ENCODE measurements at places on chromosomes 7 and 10. TPM values are rescaled to one million over a fixed set of nuclear protein-coding genes. Genes with fewer than 3 reads are reported as not detected.

DNA sequence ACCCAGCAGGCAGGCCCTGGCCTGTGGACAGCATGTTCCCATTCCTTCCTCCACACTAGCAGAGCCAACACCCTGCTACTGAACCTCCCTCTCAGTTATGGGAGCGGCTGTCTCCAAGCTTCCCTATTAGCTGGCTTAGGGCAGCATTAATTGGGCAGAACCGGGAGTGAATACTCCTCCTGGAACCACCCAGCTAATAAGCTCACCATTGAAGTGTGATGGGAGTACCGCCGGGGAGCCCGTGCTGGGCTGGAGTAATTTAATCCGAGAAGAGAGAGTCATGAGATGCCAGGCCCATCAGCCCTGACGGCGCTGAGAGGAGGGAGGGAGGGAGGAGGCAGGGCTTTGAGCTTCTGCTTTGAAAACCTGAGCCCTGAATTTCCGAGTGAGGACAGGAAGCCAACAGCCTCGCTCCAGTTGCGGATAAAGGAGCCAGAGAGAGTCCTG lies 31.8 kb upstream of the ELFN1 start:
- H3K4me3 ChIP-seq: no peak overlapping the region
- H3K27me3 ChIP-seq: no peaks in the 10 kb centered on the region
- no peaks in the 10 kb centered on the region for H3K4me1 ChIP-seq

NME8 gene
- total RNA-seq: 1.5 TPM

DNA sequence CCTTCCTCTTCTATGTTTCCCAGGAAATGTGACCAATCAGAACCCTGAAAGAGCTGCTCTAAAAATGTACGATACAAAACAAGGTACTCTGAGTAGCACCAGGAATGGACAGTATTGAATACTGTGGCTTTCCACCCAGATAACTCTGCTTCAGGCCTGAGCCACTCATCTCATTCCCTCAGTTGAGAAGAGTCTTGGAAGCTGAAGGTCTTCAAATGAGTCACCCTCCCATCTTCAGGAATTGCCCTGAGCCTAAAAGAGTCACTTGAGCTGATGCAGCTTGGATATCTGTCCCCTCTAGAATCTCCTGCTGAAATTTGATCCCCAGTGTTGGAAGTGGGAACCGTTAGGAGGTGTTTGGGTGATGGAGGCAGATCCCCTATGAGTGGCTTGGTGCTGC lies 210.4 kb downstream of the DGKI start:
- H3K36me3 ChIP-seq: no peaks in the 10 kb centered on the region
- no peaks in the 10 kb centered on the region for H3K27me3 ChIP-seq
- H3K27ac ChIP-seq: no peak overlapping the region
- H3K4me1 ChIP-seq: peaks cover 4% of the 10 kb centered on the region
- no peak overlapping the region for H3K4me3 ChIP-seq

CCL24 gene
- not detected for total RNA-seq

GRCh38 chr7:99193527-99194220 lies 14.2 kb downstream of the KPNA7 start:
- no peak for DNase-seq
- peaks cover 12% of the 10 kb centered on the region for H3K4me1 ChIP-seq
- no peaks in the 10 kb centered on the region for H3K27me3 ChIP-seq
- no peak overlapping the region for H3K27ac ChIP-seq

DNA sequence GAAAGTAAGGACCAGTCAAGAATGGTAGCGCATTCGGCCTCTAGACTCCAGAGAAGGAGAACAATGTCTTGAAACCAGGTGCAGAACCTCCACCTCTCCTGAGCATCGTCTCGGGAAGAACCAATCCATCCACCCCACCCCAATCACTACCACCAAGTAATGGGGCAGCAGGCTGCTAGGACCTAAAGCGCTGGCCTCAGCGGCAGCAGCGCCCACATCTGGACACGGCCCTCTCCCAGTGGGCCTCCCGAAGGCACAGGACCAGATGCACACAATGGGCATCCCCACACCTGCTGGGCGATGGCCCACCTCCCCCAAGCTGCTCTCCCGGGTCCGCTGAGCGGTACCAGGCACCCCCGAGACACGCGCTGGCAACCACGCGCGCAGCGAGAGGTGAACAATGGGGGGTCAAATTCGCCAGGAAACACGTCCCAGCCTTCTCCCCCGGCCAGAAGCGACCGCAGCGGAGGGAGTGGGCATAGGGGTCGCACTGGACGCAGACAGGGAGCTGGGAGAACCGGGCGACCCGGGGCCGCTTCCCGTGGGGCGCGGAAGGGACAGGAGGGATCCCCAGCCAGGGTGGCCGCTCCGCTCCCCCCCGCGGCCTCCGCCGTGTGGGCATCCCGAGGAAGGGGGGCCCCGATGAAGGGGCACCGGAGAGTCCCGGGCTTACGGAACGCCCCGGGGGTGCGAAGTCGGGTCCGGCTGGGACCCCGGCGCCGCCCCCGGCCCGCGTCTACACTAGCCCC lies 506 bp downstream of the CTTNBP2 start:
- H3K36me3 ChIP-seq: no peaks in the 10 kb centered on the region
- H3K27ac ChIP-seq: peak overlapping the region; percentile 93
- DNase-seq: peak; percentile 27
- no peaks in the 10 kb centered on the region for H3K27me3 ChIP-seq
- peaks cover 81% of the 10 kb centered on the region for H3K4me1 ChIP-seq
- peak overlapping the region; percentile 92 for H3K4me3 ChIP-seq

ARMC3 gene
- 0.09 TPM for total RNA-seq

- no peaks in the 10 kb centered on the region for H3K36me3 ChIP-seq
- H3K4me1 ChIP-seq: peaks cover 38% of the 10 kb centered on the region
- H3K27ac ChIP-seq: peak overlapping the region; percentile 36
- no peak overlapping the region for H3K4me3 ChIP-seq
- no peak for DNase-seq
- no peaks in the 10 kb centered on the region for H3K27me3 ChIP-seq
Observed at GRCh38 chr10:92891885-92892690, 43.8 kb downstream of the EXOC6 start.

DNA sequence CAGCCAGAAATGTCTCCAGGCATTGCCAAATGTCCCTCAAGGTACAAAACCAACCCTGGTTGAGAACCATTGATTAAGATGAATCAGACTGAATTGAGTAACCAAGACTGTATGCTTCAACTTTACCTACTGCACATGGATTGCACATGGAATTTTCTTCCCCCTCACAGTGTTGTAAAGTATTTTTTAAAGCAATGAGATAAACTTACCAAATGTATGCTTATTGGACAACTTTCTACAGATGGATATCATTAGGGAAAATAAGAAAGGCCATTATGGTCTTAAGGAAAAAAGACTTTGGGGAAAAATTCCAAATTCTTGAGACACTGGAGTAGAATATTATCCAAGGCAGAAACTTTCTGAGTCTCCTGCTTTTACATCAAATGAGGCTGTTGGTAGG lies 20.9 kb upstream of the MTPN start:
- H3K36me3 ChIP-seq: no peaks in the 10 kb centered on the region
- no peak overlapping the region for H3K27ac ChIP-seq
- no peaks in the 10 kb centered on the region for H3K27me3 ChIP-seq
- DNase-seq: no peak
- H3K4me1 ChIP-seq: no peaks in the 10 kb centered on the region

- DNase-seq: no peak
- H3K36me3 ChIP-seq: no peaks in the 10 kb centered on the region
- H3K27ac ChIP-seq: no peak overlapping the region
- H3K4me1 ChIP-seq: peaks cover 42% of the 10 kb centered on the region
- H3K27me3 ChIP-seq: peaks cover 3% of the 10 kb centered on the region
- no peak overlapping the region for H3K4me3 ChIP-seq
Observed at GRCh38 chr7:134021836-134022235, 105.3 kb upstream of the LRGUK start.

GRCh38 chr10:71767420-71768035 lies 5.8 kb downstream of the VSIR start:
- H3K27ac ChIP-seq: no peak overlapping the region
- DNase-seq: no peak
- peaks cover 10% of the 10 kb centered on the region for H3K27me3 ChIP-seq
- H3K36me3 ChIP-seq: no peaks in the 10 kb centered on the region
- H3K4me1 ChIP-seq: peaks cover 4% of the 10 kb centered on the region

NRG3 gene
- 7.3 TPM for total RNA-seq

- peaks cover 4% of the 10 kb centered on the region for H3K36me3 ChIP-seq
- no peak overlapping the region for H3K4me3 ChIP-seq
- no peak overlapping the region for H3K27ac ChIP-seq
- H3K4me1 ChIP-seq: peaks cover 8% of the 10 kb centered on the region
Observed at GRCh38 chr10:131872011-131872826, 28.6 kb upstream of the PPP2R2D start.

- H3K27ac ChIP-seq: no peak overlapping the region
- H3K4me3 ChIP-seq: no peak overlapping the region
- peaks cover 29% of the 10 kb centered on the region for H3K4me1 ChIP-seq
- no peak for DNase-seq
Observed at GRCh38 chr10:16780338-16780880, 36.8 kb downstream of the RSU1 start.

- H3K4me1 ChIP-seq: no peaks in the 10 kb centered on the region
- H3K27ac ChIP-seq: no peak overlapping the region
- H3K36me3 ChIP-seq: no peaks in the 10 kb centered on the region
- no peak for DNase-seq
Observed at GRCh38 chr7:44965441-44965903, 13.3 kb downstream of the MYO1G start.

LOXL4 gene
- 0.21 TPM for total RNA-seq

GRCh38 chr7:45033261-45033930 lies 33.4 kb downstream of the CCM2 start:
- peak overlapping the region; percentile 90 for H3K27ac ChIP-seq
- no peaks in the 10 kb centered on the region for H3K27me3 ChIP-seq
- no peak overlapping the region for H3K4me3 ChIP-seq
- peaks cover 5% of the 10 kb centered on the region for H3K36me3 ChIP-seq
- DNase-seq: no peak

GRCh38 chr10:98039690-98040381 lies 9.4 kb upstream of the CRTAC1 start:
- H3K4me1 ChIP-seq: peaks cover 13% of the 10 kb centered on the region
- no peak overlapping the region for H3K27ac ChIP-seq
- DNase-seq: no peak
- no peaks in the 10 kb centered on the region for H3K36me3 ChIP-seq

DNA sequence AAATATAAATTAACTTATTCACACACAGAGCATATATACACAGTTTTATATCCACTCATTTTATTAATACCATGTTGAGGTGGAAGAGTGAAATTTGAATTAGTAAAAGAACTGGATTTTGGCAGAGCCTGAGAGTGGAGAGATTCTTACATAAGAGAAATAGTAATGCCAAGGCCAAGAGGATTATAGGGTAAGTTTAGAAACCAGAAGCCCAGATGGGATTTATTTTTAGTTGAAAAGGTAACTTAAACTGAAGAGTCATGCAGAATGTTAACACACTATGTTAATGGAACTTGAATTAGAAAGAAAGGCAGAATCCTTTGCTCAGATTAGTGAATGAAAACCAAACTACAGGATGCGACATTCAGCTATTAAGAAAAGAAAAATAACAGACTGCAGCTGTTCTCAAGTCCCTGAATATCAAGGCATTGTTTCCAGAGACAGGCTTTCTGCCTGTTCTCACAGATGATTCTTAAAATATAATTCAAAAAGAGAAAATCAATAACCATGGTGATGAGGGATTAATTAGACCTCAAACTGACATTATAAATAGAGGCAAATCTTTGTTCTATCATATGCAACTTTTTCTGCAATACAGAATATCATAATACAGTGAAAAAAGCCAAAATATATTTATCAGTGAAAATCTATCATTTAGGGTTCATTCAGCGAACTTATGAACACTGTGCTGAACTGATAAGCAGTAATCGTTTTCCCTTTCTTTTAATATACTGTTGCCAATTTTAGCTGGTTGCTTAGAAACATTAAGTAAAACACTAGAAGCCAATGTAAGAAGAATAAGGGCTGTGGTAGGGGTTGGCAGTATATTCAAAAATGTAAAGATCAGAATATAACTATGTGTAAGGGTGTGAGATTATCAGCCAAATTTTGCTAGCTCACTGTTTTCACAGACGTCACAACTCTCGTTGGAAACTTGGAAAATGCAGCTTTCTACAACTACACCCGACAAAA lies 34.4 kb downstream of the HECTD2 start:
- H3K27ac ChIP-seq: no peak overlapping the region
- H3K4me1 ChIP-seq: peaks cover 17% of the 10 kb centered on the region
- DNase-seq: no peak
- no peak overlapping the region for H3K4me3 ChIP-seq

GRCh38 chr7:37751096-37751495 lies 67.5 kb downstream of the GPR141 start:
- no peak overlapping the region for H3K27ac ChIP-seq

DNA sequence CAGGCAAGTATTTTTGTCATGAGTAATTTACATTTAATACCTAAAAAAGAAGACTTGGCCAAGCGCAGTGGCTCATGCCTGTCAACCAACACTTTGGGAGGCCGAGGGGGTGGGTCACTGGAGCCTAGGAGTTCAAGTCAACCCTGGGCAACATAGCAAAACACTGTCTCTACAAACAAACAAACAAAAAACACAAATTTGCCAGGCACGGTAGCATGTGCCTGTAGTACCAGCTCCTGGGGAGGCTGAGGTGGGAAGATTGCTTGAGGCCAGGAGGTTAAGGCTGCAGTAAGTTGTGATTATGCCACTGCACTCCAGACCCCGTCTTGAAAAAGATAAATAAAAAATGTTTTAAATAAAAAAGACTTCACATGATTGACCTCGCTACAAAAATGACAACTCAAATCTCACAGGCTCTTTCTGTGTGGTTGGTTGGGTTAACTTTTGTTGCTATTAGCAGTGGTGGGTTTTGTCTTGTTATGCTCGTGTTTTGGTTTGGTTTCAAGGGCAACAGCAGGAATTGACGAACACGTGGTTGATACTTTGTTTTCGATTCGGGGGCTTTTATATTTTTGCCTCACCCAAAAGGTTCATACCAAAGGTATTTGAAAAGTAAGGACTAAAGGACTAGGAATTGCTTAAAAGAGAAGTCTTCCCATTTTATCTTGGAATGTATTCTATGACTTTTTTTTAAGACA lies 227.2 kb upstream of the MKLN1 start:
- H3K4me1 ChIP-seq: peaks cover 42% of the 10 kb centered on the region
- H3K36me3 ChIP-seq: no peaks in the 10 kb centered on the region
- no peak overlapping the region for H3K4me3 ChIP-seq
- no peaks in the 10 kb centered on the region for H3K27me3 ChIP-seq
- H3K27ac ChIP-seq: peak overlapping the region; percentile 38
- DNase-seq: no peak

MYO1G gene
- 0.48 TPM for total RNA-seq

DNA sequence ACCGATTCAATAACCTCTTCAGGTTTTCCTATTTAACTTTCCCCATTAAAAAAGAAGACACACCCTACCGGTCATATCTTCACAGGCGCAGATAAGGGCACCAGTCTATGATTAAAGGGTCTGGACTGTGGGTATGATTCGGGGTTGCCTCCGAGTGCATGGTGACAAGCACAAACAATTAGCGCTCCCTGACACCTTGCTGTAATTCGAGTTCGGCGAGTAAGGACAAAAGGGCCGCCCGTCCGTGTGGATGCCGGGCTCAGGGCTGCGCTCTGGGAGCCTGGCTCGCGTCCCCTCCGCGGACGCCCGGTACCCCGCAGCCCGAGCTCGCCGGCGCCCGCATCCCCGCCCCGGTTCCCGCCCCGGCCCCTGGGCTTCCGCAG lies 111.9 kb upstream of the RHEB start:
- peak overlapping the region; percentile 20 for H3K27ac ChIP-seq
- peaks cover 12% of the 10 kb centered on the region for H3K36me3 ChIP-seq
- DNase-seq: peak; percentile 47
- H3K4me1 ChIP-seq: peaks cover 42% of the 10 kb centered on the region
- H3K27me3 ChIP-seq: peaks cover 33% of the 10 kb centered on the region

AKAP9 gene
- 29.4 TPM for total RNA-seq

Measured in WTC11 (cell line).